KBM-7 (cell line): ENCODE measurements at places on chromosomes 6 and 20.

DNA sequence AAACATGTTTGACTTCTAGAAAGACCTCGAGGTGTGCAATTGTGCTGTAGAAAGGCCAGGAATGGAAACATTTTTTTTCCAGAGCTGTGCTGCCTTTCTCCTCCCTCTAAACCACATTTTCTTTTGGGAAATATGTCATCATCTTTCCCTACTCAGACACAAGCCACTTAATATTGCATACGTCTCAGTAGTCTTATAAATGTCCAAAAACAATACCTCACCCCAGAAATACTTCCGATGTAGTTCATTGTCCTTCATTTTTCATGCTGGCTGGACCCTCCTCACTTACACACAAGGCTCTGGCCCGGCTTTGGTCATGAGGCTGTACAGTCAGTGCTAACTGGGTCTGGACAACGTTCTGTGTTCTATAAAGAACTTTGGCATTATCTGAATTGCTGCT, 126.4 kb downstream of the SCML4 start:
- no peak for DNase-seq

DNA sequence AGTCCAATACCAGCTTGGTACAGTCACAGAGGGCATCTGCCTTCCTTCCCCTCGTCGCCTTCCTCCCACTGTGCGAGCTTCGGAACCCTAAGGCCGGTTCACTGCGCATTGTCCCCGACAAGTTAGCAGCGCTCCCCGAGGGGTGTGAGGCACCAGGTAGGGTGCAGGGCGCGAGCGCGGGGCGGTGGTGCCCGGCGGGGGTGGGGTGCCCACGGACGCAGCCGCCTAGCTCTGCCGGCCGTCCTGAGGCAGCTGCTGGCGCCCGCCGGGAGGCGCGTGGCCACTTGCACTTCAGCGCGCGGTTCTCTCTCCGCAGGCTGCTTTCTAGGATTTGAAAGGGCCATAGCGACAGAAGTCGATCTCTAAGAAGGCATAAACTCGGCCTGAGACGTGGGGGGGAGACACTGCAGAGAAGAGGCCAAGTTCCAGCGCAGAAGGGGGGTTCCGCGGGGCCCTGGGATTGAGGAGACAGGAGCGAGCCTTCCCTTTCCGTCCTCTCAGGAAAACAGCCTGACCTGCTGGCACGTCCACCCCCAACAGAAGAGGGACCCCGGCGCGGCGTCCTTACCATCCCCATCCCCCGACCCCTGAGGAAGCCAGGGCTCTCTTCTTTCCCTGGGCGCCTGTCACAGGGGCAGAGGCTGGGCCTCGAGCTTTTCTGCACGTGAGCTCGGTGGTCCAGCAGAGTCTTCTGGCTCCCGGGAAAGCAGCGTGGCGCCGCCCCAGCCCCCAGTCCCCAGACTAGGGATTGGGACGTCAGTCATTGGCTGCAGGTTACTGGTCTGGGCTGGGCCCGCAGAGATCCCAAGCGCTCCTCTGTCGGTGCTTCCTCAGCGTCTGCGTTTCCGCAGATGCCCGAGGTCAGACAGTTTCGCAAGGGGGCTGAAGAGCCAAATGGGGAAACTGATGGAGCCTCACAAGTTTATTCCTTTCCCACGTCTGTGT, 15.6 kb upstream of the PRDM13 start:
- DNase-seq = no peak

DNA sequence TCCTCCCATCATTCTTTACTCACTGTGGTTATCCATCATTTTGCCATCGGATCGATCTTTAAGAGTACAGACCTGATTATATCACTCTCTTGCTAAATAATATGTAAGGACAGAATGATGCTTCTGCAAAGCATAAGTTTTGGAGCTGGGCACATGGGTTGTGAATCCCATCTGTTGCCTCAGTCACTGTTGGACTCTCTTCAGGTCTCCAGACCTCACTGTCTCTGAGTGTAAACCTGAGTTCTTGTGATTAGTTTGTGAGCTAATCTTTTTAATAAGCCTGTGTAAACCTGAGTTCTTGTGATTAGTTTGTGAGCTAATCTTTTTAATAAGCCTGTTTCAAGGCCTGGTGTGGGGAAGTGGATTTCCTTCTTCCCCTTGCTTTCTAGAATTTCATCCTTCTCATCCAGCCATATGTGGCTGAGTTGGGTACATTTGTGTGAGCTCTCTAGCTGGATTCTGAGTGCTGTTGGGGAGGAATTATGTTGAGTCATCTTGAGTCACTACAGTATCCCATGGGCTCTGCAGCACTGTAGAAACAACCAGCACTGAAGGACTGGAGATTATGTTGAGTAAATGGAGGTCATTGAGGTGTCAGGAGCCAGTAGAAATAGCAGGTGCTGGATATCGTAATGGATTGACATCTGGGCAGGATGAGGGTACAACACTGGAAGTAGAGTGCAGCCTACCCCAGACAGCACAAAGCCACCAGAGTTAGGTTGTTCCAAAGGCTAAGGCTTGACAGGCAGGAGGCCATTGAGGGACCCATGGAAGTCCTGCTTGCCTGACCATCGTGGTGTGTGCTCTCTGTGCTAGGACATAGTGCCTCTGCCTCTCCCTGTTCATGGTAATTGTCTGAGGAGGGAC, 52.4 kb downstream of the SCAND1 start:
- no peak for DNase-seq

GRCh38 chr6:14209000-14209399, 91.4 kb downstream of the CD83 start:
- DNase-seq = no peak

- DNase-seq = no peak
These were observed 20.4 kb downstream of the ZNF337 start for GRCh38 chr20:25676164-25676809.

DNA sequence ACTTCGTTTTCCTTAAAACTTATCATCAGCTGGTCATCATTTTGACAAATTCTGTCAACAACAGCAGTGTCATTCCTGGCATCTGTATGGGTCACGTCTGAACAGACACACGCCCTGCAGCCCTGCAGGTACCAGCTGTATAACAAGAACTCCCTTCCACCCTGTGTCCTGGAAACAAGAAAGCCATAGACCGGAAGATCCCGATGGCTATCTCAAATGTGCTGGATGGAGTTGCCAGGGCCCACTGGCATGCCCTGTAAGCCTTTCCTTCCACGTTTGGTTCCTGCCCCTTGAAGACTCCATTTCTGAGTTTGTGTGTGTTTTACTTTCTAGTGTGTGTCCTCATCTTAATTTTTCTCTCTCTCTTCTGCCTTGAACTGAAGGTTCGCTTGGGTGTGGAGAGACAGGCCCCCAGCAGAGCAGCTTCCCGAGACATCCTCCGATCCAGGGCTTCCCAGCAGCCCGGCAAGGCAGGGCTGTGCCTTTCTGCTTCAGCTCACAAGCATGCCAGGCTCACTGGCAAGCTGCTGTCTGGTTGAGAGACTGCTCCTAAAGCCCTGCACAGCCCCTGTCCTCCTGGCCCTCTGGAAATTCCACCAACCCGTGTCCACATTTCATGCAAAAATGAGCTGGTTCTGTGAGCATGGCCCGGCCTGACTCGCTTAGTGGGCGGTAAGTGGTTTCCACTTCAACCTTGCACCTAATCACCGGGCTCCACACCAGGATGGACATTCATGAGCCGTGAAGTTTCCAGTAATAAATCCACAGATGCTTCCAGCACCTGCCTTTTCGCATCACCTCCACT, 8.7 kb downstream of the GFRA4 start:
- no peak for DNase-seq

DNA sequence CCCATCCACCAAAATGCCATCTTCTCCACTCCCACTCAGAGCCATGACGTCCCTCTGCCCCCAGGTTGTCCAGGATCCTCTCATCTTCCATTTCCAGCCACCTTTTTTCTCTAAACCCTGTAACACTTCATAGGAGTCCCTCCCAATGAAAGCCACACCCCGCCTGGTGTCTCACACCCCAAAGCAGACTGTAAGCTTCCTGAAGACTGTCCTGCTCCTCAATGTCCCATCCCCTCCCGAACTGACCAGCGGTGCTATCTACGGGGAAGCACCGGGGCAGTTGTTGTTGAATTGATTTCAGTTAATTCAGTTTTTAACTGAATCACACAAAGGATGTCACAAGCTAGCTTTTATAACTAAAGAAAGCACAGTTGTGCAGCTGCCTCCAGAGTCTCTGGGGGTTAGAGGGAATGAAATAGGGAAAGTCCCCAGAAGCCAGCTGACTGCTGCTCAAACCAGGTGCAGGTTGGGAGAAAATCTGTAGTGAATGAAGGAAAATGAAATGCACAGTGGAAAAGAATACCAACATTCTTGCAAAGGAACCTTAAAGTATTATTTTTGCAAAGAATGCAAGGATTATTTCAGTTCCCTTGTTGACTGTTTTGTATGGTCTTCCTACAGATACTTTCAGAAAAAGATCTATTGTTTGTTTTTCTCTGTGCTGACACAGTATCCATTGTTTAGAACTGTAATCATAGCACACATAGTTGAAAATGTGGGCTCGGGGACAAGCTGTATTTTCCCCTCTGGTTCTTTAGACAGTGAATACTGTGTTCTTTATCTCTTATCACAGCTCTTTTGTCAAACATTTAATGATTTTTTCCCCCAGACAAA, 222.6 kb upstream of the QKI start:
- no peak for DNase-seq

GRCh38 chr6:56638760-56639159, 3.9 kb downstream of the DST start:
- no peak for DNase-seq

DNA sequence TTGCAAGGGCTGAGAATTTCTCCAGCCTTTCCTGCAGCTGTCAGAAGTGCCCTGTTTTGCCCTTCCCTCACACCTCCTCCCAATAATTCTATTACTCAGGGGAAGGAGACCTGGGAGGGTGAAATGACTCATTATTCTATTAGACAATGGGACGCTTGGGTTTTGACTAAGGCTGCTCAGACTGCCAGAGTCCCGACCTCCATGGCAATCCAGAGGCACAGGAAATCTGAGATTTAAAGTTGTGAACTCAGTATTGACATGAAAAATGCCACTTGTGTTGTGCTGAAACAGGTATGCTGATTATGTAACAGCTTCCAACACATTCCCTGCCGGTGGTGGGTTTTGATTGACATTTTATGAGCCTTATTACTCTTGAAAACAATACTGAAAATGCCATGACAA, 625.9 kb upstream of the FLRT3 start:
- no peak for DNase-seq

DNA sequence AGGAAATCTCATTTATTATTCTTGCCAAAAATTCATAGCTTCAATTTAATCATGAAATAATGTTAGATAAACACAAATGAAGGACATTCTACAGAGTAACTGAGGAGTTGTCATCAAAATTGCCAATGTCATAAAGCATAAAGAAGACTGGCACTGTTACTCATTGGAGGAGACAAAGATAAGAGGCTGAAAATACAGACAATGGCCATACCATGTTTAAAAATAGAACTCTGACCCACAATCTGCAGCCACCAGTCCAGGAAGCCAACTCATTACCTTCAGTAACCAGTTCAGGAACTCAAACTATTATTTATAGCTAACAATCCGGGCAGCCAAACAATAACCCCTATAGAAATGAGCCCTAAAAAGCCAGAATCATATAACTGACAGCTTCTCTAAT, 795.6 kb downstream of the TENT5A start:
- no peak for DNase-seq
